ENCODE measurements at places on chromosomes 7 and 10.

GRCh38 chr7:121126801-121127534, 138.5 kb downstream of the CPED1 start:
- DNase-seq: no peak

GRCh38 chr10:120131183-120131582, 238.7 kb downstream of the SEC23IP start:
- no peak for DNase-seq

- DNase-seq: no peak
These were observed 1.7 kb upstream of the VGF start for GRCh38 chr7:101166909-101167644.

DNA sequence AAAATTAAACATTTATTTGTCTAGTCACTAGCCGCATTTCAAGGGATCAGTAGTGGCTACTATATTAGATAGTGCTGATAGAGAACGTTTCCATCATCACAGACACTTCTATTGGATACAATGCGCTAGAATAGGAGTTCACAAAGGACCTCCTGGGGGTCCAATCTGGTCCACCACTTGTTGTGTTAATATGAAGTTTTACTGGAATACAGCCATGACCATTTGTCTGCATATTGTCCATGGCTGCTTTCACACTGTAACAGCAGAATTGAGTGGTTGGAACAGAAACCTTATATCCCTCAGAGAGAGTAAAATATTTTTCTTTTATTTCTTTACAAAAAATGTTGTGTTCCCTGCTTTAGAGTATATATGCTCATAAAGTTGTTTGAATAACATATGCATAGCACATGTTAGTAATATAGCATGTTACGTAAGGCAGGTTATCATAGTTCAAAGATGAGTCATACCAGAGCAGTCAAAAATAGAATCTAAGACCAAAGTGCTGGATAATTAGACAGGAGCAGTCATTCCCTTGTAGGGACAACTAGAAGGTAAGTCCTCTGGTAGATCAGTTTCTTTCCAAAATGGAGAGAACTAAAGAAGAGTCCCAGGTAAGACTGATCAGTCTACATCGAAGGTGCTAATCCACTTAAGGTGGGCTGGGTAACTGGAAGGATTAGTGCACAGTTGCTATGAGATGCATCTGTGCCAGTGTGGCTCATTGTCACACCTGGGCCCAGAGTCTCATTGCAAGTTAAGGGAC, 14.9 kb downstream of the BZW2 start:
- no peak for DNase-seq

DNA sequence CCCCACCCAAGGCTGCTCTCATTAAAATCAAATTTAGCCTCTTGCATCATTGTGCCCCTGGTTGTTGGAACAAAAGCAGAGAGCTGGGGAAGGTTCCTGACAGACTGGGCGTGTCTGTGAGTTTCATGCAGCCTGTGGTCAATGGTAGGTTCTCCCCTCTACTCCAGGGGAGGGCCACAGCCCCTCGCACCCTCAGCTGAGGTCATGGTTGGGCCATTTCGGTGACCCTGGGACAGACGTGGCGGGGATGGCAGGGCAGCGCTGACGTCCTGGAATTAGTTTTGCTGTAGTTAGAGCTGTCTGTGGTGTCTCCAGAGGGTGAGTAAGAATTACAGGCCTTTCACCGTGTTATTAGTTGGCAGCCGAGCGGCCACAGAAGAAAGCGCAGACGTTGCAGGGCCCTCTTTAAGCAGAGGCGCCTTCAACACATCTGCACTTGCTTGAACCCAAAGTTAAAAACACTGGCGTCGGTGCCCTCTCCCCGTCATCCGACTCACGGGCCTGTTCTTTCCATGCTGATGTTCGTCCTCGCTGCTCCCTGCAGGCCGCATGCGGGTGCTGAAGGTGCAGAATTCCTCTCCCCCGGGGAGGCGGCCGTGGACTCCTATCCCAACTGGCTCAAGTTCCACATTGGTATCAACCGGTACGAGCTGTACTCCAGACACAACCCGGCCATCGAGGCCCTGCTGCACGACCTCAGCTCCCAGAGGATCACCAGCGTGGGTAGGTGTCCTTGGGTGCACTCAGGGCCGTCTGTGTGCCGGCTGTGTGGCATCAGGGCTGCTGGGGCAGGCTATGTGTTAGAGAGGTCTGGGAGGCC, 2.8 kb downstream of the FAM20C start:
- DNase-seq: no peak

- no peak for DNase-seq
These were observed 84.0 kb downstream of the C1GALT1 start for GRCh38 chr7:7266257-7266881.

DNA sequence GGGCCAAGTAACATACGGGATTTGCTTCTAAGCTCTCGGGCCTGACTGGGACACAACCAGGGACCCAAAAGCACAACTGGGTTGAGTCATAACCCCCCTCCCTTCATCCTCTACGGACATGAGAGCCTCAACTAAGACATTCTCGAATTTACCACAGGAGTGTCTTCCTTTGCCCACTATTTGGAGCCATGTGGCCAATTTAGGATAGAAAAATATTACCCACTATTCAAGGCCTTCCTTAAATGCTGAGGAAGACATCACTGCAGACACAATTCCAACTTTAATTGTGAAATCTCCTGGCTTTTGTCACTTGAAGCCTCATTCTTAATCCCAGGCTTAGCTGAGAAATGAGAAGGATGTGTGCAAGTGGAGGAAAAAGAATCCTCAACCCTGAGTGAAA, 11.8 kb downstream of the CTBP2 start:
- DNase-seq: no peak

GRCh38 chr7:87506246-87507180, 31.0 kb upstream of the ABCB4 start:
- no peak for DNase-seq

DNA sequence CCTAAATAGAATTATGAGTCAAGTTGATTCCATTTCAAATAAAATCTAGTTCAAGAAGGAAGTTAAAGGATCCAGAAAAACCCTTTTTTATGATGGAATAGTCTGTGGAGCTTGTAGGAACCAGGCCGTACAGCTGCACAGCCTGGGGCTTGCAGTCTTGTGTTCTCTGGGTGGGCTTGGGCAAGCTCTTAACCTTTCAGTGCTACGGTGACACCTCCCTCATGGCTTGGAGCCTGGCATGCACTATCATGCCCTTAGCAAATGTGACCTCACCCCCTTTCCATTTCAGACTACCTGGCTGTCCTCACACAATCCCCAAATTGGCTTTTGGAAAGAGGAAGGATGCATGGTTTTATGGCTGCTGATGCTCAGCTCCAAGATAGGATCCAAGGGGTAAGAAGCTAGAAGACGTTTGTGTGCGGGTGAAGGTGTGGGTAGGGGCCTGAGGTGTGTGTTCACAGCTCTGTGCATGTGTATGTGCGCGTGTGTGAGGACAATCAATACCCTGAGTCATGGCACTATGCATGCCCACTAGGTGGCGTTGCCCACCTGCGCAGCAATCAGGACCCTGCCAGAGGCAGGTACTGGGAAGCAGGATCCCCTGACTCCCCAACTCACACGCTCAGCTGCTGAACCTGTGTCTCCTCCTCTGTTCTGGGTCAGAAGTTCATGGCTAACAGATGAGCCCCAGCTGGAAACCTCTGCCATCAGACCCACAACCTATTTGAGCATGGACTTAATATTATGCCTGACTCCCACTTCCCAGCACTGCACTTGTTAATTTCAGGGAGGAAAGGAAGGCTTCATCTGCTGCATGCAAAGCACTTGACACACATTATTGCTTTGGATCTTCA, 113.4 kb downstream of the PTPN20 start:
- DNase-seq: peak; percentile 43

GRCh38 chr7:104175361-104175984, 32.3 kb downstream of the ORC5 start:
- no peak for DNase-seq

DNA sequence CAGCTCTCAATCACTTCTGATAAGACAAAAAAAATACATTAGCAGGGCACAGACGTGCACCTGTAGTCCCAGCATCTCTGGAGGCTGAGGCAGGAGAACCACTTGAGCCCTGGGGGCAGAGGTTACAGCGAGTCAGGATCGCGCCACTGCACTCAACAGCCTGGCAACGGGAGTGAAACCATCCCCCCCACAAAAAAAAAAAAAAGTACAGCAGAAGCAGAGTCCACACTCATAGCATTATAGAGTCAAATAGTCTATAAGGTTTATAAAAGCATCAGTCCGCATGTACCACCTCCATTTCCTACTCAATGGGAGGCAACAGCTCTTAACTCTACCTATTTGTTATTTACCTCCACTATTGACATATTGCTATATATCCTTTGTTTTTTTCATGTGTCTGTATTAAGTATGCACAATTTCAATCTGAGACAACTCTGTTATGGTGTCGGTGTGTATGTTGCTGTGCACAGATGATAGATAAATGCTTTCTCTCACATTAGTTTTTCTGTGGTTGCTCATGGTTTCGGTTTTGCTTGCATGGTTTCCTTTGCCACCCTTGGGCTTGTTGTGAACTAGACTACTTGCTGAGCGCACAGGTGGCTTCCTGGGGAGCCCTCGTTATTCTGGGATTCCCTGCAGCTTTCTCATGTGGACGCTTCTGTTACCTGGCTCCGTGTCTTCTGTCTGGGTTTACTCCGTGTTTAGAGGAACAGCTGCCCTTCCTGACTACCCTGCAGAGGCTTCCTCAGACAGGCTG, 40.4 kb downstream of the PROSER2 start:
- peak; percentile 21 for DNase-seq
